Fibroblast of lung (primary cell): ENCODE measurements at places on chromosomes 13 and 19. TPM values are rescaled to one million over a fixed set of nuclear protein-coding genes. Genes with fewer than 3 reads are reported as not detected.

GRCh38 chr13:20424949-20425348 is 100.7 kb downstream of the CRYL1 start:
- no peak overlapping the region for H3K4me3 ChIP-seq
- H3K27me3 ChIP-seq, result no peaks in the 10 kb centered on the region
- no peak overlapping the region for H3K27ac ChIP-seq
- H3K36me3 ChIP-seq, result no peaks in the 10 kb centered on the region
- H3K4me1 ChIP-seq, result no peaks in the 10 kb centered on the region
- DNase-seq, result peak; percentile 51

GRCh38 chr19:50568728-50569698 is 778 bp upstream of the LRRC4B start:
- no peaks in the 10 kb centered on the region for H3K27me3 ChIP-seq
- DNase-seq, result no peak
- no peak overlapping the region for H3K4me3 ChIP-seq
- no peaks in the 10 kb centered on the region for H3K4me1 ChIP-seq

DNA sequence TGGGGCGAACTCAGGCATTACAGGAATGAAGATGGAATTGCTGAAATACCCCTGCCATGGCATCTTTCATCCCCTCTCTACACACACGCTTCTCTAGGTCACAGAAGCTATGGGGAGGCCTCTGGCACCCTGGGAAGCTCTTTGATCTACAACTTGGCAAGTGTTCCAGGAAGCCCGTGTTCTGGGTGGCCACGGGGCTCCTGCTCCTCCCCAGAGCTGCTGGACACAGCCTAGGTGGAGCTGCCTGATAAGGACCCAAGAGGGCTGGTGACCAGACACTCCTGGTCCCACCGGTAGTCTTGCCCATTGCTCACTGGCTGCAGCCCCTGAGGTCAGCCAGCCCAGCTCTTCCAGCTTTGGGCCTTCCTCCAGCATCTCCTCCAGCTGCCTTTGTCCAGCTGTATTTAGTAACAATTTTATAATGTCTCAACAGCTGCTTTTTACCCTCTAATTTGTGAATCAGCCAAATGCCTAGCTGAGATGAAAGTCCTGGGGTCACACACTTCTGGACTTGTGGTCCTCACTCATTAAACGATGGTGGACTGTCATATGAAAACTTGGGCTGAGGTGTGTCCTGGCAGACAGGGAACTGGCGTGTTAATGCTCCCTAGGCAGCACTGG is 72.8 kb upstream of the SPATA13 start:
- DNase-seq, result peak; percentile 18
- H3K4me3 ChIP-seq, result no peak overlapping the region
- peaks cover 5% of the 10 kb centered on the region for H3K27me3 ChIP-seq
- H3K36me3 ChIP-seq, result no peaks in the 10 kb centered on the region
- H3K4me1 ChIP-seq, result no peaks in the 10 kb centered on the region

DNA sequence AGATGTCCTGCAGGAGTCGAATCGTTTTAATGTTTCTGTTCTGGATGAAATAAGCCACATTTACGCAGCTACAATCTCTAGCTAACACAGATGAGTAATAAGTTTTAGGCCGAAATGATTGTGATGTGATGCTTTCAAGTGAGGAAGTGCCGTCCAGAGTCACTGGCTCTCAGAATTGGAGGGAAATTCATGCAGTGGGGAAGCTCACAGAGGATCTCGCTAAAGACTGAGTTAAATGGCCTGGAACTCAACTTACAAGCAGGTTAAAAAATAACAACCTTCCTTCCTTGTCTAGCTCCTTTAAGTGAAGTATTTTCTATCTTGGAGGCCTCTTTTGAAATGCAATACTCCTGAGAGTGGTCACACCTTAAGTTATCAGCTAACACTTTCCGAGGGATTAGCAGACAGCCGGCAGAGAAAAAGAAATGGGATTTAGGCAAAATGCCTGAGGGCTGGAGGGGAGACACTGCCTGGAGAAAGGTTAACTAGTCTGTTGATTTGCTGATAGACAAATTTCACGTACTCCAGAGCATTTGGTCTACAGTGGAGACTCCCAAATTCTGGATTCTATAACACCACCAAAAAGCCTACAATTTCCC is 74.2 kb downstream of the IRS2 start:
- no peak overlapping the region for H3K4me3 ChIP-seq
- H3K36me3 ChIP-seq, result no peaks in the 10 kb centered on the region
- H3K27ac ChIP-seq, result no peak overlapping the region
- no peaks in the 10 kb centered on the region for H3K4me1 ChIP-seq
- DNase-seq, result no peak

DNA sequence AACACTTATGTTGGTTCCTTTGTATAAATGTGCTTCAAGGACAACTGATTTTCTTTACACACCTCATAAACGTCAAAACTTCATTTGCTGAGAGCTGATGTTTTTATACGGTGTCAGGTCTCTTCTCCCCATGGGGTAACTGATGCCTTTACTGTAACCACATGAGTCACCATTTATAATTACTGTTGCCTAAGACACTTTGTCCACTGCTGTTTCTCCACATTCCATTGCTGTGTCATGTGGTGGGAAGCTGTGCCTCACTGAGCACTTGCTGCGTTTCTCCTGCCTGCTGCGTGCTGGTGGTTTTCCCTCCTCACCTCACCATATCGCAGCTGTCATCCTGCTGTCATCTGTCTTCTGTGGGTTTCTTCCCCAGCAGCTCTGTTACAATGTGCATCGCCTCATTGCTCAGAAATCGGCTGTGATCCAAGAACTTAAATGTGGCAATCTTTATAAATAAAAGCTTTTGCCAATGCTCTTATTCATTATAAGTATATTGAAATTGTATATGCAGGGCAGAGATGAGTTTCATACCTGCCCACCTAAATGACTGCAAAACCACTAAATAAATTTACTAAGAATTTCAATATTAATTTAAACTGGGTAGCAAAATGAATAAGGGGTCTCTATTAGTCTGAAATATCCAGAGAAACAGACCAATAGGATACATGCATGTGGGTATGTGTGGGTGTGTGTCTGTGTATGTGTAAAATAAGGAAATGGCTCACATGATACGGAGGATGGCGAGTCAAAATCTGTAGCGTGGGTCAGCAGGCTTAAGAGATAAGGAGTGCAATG is 547.0 kb upstream of the SLITRK5 start:
- DNase-seq, result peak; percentile 100
- H3K27ac ChIP-seq, result no peak overlapping the region
- H3K36me3 ChIP-seq, result no peaks in the 10 kb centered on the region
- no peak overlapping the region for H3K4me3 ChIP-seq
- no peaks in the 10 kb centered on the region for H3K27me3 ChIP-seq

- H3K36me3 ChIP-seq, result no peaks in the 10 kb centered on the region
- no peak for DNase-seq
- H3K27ac ChIP-seq, result no peak overlapping the region
- H3K27me3 ChIP-seq, result peaks cover 24% of the 10 kb centered on the region
- no peak overlapping the region for H3K4me3 ChIP-seq
- H3K4me1 ChIP-seq, result no peaks in the 10 kb centered on the region
Measured at GRCh38 chr13:112071723-112072533, 5.0 kb downstream of the SOX1 start.

GRCh38 chr13:30529085-30529834 is 63.5 kb upstream of the HMGB1 start:
- no peaks in the 10 kb centered on the region for H3K27me3 ChIP-seq
- no peaks in the 10 kb centered on the region for H3K4me1 ChIP-seq
- H3K27ac ChIP-seq, result no peak overlapping the region
- H3K4me3 ChIP-seq, result no peak overlapping the region
- DNase-seq, result peak; percentile 6

GRCh38 chr13:97234236-97234635 is 12.1 kb downstream of the MBNL2 start:
- peaks cover 8% of the 10 kb centered on the region for H3K4me1 ChIP-seq
- DNase-seq, result no peak
- no peaks in the 10 kb centered on the region for H3K27me3 ChIP-seq

GRCh38 chr19:52946322-52947310 is 16.1 kb downstream of the ZNF816 start:
- no peak overlapping the region for H3K4me3 ChIP-seq
- no peaks in the 10 kb centered on the region for H3K27me3 ChIP-seq
- no peak overlapping the region for H3K27ac ChIP-seq
- DNase-seq, result peak; percentile 25
- H3K4me1 ChIP-seq, result peaks cover 2% of the 10 kb centered on the region

DNA sequence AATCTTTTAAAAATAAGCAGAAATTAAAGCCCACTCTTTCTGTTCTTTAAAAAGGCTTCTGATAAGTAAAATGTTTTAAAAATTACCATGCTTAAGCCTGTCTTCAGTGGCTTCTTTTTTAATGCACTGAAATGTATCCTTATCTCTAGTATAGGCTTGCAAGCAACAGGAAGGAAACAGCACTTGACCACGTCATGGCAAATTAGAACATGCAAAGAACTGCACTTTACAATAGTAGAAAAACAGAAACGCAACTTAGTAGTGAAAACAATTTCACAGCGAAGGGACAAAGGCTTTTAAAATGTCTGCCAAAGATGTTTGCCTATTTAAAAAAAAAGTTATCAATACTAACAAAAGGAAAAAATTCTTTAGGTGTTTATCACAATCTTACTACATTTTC is 36.3 kb downstream of the ELF1 start:
- no peaks in the 10 kb centered on the region for H3K36me3 ChIP-seq
- peaks cover 4% of the 10 kb centered on the region for H3K4me1 ChIP-seq
- DNase-seq, result peak; percentile 67
- H3K4me3 ChIP-seq, result no peak overlapping the region
- H3K27me3 ChIP-seq, result no peaks in the 10 kb centered on the region

DNA sequence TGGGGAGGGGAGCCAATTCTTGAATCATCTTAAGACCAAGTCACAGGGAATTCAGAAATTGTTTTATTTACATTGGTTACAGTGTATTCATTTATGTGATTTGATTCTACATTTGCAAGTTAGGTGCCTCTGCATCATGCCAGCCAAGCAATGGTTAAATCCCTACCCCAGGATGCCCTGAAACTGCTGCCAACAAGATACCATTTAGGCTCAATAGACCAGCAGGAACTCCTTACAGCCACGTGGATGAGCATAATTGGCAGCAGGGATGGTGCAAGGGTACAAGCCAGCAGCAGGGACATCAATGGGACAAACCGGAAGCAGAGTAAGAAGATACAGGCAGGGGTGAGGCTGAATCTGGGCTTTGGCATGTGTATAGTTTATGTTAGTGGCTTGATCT is 72.4 kb upstream of the NBEA start:
- H3K36me3 ChIP-seq, result no peaks in the 10 kb centered on the region
- no peak overlapping the region for H3K4me3 ChIP-seq
- H3K27me3 ChIP-seq, result no peaks in the 10 kb centered on the region

- H3K27me3 ChIP-seq, result no peaks in the 10 kb centered on the region
- peaks cover 8% of the 10 kb centered on the region for H3K36me3 ChIP-seq
- no peak overlapping the region for H3K4me3 ChIP-seq
- DNase-seq, result no peak
- H3K27ac ChIP-seq, result no peak overlapping the region
Measured at GRCh38 chr19:34402074-34402600, 2.1 kb upstream of the PDCD2L start.

- H3K27me3 ChIP-seq, result peaks cover 4% of the 10 kb centered on the region
- no peak overlapping the region for H3K27ac ChIP-seq
- no peak overlapping the region for H3K4me3 ChIP-seq
- DNase-seq, result peak; percentile 2
- no peaks in the 10 kb centered on the region for H3K36me3 ChIP-seq
Measured at GRCh38 chr13:51158880-51159518, 47.9 kb upstream of the C13orf42 start.

DNA sequence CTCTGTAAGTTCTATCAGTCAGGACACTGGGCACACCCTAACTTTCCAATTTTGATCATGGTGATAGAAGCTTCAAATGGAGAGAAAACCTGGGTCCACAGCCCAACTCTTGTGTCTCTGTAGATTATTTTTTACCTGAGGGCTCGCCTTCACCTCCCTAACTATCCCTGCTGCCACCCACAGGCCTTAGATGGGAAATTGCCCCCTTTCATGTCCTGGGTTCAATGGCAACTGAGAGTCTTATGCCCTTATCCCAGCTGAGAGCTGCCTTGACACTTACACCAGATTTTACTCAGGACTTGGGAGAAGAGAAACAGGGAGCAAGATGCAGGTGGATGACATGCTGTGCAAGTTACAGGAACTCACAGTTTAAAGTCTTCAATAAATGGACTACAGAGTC is 81.7 kb downstream of the RAP2A start:
- DNase-seq, result no peak
- no peaks in the 10 kb centered on the region for H3K36me3 ChIP-seq
- H3K4me1 ChIP-seq, result no peaks in the 10 kb centered on the region
- H3K4me3 ChIP-seq, result no peak overlapping the region
- no peak overlapping the region for H3K27ac ChIP-seq
- no peaks in the 10 kb centered on the region for H3K27me3 ChIP-seq

- H3K4me3 ChIP-seq, result no peak overlapping the region
- H3K27me3 ChIP-seq, result peaks cover 2% of the 10 kb centered on the region
- DNase-seq, result no peak
- H3K4me1 ChIP-seq, result peaks cover 10% of the 10 kb centered on the region
- H3K27ac ChIP-seq, result no peak overlapping the region
- H3K36me3 ChIP-seq, result no peaks in the 10 kb centered on the region
Measured at GRCh38 chr13:76813891-76814290, 72.3 kb downstream of the KCTD12 start.

DNA sequence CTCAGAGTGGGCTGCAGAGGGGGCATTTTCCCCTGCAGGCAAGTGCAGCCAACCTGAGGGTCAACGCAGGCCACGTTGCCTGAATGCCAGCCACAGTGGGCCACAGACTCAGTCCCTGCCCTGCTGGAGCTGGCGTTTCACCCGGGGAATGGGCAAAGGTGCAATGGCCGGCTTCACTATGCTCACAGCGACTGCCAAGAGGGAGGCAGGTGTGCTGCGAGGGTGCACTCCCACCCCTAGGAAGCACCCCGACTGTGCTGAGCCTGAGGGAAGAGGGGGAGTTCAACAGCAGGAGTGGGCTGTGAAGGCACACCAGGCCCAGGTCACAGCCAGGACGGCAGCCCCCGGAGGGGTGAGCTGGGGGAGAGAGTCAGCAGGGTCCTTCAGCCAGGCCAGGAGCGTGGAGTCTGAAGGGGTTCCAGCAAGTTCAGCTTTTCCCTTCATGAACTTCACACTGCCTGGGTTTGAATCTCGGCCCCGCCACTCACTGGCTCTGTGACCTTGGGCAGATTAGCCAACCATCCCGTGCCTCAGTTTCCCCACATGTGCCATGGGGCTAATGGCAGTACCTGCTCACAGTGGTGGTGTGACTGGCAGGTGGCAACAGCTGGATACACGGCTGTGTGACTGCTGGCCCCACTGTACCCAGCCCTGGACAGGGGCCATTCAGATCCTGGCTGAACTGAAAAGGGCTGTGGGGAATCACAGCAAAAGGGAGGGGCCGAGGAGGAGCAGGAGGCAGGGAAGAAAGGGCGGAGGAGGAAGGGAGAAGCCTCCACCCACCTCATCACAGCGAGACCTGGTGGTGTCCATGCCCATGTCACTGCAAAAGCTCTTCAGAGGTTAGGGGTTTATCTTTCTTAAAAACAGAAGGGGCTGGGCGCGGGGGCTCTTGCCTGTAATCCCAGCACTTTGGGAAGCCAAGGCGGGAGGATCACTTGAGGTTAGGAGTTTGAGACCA is 7.6 kb downstream of the TRAPPC6A start:
- DNase-seq, result no peak
- no peak overlapping the region for H3K4me3 ChIP-seq
- H3K36me3 ChIP-seq, result no peaks in the 10 kb centered on the region
- H3K4me1 ChIP-seq, result no peaks in the 10 kb centered on the region
- H3K27me3 ChIP-seq, result no peaks in the 10 kb centered on the region

The MUC16 gene
- not detected in 2 replicates for polyA plus RNA-seq

The TMPRSS9 gene
- not detected in 2 replicates for polyA plus RNA-seq

The TEX101 gene
- not detected in 2 replicates for polyA plus RNA-seq

The CACNG6 gene
- polyA plus RNA-seq, result 0.06 TPM in 1 of 2 replicates, not detected in the other

The FBXW9 gene
- 3.3 and 4.4 TPM in 2 replicates for polyA plus RNA-seq

The LGALS7B gene
- 0.28 TPM in 1 of 2 replicates, not detected in the other for polyA plus RNA-seq

The RFPL4A gene
- not detected in 2 replicates for polyA plus RNA-seq

The RASGRP4 gene
- polyA plus RNA-seq, result not detected in 2 replicates
